Gastroesophageal sphincter (tissue), 4 donors: ENCODE measurements at places on chromosomes 13 and 19.

DNA sequence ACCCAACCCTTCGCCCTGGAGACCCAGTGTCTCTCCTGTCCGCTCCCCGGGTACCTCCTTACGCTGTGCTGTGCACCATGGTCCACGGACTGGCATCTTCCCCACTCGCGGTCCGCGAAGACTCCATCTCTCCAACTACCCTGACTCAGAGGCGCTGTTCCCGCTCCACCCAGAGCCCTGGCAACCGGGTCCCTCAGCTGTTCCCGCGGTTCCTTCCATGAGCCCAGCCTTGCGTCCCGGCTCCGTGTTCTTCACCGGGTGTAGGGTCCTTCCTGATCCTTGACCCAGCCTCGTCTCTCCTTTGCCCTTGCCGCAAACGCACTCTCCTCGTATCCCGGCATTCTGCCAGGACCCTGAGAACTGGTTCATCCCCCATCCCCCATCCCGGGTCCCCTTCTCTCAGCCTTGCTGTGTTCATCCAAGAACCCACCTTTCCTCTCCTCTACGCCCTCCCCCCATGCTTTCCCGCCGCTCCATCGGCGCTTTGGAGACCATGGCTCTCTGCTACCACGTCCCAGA lies 664 bp downstream of the ICAM5 start:
- ATAC-seq = no peak

GRCh38 chr13:38628554-38628953 lies 58.3 kb upstream of the FREM2 start:
- no peak for ATAC-seq

- ATAC-seq = no peak
These were observed 239.5 kb downstream of the EFNB2 start for GRCh38 chr13:106295971-106296370.

DNA sequence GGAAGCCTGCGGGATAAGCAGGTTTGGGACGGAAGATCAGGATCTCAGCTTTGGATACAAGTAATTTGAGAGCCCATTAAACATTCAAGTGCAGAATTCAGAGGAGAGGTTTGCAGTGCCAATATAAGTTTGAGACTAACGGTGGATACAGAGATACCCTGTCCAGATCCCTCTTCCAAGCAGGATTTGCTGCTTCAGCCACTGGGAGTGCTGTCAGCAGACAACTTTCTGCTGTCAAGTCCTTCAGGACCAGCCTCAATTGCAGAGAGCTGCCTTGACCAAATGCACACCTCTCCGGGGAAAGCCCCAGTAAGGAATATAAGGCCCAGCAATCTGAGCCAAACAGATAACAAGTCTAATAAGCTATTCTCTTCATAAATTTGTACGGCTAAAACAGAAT lies 46.1 kb upstream of the ZNF780A start:
- no peak for ATAC-seq

DNA sequence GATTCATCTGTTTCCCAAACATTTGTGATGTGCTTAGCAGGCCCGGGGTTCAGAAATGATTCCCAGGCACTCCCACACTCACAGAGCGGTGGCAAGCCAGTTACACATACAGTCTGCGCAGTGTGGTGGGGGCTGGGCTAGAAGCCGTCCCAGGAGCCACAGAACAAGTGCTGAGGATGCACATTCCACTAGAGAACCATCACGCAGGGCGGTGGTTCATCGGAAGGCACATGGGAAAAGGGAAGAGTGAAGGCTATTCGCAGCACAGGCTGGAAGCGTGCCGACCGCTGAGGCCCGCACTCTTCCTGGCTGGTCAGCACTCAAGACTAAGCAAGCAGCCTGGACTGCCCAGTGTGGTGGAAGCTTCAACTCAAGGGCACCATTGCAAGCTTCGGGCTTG lies 126.3 kb upstream of the SLC7A1 start:
- no peak for ATAC-seq

DNA sequence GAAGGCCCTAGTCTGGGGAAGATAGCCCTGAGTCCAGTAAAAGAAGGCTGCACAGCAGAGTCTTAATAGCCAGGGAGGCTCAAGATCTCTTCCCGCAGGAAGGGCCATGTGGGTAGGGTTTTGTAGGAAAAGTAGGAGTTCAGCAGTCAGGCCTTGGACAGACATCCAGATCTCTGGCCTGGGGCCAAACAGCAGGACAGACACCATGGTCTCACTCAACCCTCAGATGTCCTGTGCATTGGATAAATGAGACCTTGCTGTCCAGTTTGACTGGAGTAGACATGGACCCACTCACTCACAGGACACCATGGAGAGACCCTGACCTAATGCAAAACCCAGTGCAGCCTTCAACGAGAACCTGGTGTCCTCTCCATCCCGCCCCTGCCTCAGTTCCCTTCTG lies 3.9 kb downstream of the OCEL1 start:
- ATAC-seq = no peak

DNA sequence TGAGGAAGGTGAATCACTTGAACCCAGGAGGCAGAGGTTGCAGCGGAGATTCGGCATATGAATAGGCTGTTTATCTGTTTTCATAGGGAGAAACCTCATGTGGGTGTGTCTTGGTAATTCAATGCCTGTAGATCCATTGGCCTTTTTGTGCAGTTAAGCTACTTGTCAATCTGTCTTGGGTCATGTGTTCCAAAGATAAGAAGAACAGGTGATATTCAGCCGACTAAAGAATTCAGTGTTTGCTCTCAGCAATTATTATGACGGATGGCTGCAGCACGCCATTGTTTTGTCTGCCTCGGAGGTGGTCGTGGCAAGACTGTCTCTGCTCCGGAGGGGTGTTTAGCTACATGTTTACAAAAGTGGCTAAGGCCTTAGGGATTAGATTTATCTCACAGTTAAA lies 573.0 kb upstream of the PCDH9 start:
- no peak for ATAC-seq
